ENCODE measurements at places on chromosomes 12 and 14. TPM values are rescaled to one million over a fixed set of nuclear protein-coding genes. Genes with fewer than 3 reads are reported as not detected.
A peak's percentile ranks its signal among the peaks of the same experiment; 100 is the strongest.

GRCh38 chr12:75784591-75784990 lies 247.0 kb downstream of the PHLDA1 start:
- DNase-seq = peak; percentile 89

DNA sequence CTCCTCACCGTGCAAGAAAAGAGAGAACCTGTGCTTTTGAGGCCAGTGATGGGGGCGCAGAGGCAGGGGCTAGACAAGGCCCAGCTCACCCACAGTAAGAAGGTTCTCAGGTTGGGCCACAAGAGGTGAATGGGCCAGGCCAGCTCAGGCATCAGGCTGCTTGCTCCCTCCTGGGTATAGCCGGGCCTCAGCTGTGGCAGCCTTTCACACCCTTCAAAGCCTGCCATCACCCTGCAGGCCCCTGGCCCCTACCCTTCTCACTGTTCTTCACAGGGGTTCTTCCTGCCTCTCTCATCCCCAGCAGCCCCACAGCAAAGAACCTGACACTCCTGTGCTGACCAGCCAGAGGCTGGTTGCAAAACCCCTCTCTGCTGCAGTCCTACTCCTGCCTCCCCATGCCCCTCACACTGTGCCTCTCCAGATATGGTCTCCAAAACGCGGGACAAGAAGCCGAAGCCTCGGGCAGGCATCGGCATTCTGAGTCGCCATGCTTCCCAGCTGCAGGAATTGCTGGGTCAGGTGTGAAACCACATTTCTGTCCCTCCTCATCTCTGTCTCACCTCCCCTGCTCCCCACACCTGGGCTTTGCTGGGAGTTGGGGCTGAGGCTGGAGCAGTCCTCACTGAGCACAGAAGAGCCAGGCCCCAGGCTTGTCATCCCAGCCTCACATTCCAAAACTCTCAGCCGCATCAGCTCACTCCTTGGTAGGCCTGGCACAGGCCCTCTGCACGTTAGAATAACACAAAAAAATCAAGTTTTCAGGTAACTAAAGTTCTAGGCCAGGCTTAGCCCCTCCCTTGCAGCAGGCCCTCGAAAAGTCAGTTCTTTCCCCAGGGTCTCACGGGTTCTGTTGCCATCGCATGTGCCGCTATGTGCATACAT lies 6.9 kb upstream of the FAIM2 start:
- DNase-seq = no peak

CLEC12A gene
- 0.22 TPM for total RNA-seq

- no peak for DNase-seq
Observed at GRCh38 chr12:40039598-40039997, 66.3 kb downstream of the SLC2A13 start.

ADCY4 gene
- total RNA-seq = 4.7 TPM

- peak; percentile 83 for DNase-seq
Observed at GRCh38 chr14:73764406-73765280, 50.5 kb upstream of the PNMA1 start.

PIANP gene
- not detected for total RNA-seq

- no peak for DNase-seq
Observed at GRCh38 chr14:52391881-52392615, 77.9 kb downstream of the PTGER2 start.

NRXN3 gene
- total RNA-seq = 0.06 TPM

GRCh38 chr12:6526766-6527525 lies 7.4 kb upstream of the GAPDH start:
- DNase-seq = no peak

SAMD4A gene
- total RNA-seq = 28.7 TPM

DNA sequence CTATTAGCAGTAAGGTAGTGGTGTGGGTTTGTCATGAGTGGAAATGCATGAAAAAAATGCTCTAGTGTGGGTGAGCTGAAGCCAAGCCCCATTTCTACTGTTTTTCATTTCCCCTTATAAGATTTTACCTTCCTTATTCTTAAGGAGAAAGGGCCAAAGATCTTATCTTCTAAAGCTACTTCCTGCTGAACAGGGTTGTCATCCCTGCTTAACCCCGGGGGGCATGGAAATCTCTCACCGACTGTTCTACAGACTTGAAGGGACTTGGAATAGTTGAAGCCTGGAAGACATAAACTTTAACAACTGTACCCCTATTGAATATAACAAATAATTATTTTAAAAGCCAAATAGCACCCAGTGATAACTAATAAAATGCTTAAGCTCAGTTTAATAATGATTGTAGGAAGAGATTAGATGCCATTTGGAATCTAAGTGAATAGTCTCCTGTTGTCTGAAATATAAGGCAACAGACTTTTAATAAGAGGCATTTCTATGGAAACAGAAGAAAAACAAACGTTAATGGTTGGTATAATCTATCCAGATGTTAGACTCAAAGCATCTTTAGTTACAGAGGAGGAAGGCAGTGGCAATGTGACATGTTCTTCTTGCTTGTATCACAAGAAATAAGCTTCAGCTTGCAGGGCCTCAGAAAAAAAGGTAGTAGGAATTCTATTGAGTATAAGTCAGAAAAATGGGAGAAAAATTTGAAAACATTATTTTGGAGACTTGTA lies 1.8 kb upstream of the GMFB start:
- DNase-seq = no peak

OASL gene
- 19.2 TPM for total RNA-seq

All from right lobe of liver (tissue), 6 donors.